ENCODE measurements at places on chromosomes 6 and 20.
A peak's percentile ranks its signal among the peaks of the same experiment; 100 is the strongest.

- no peak for DNase-seq
These were observed 27.7 kb downstream of the SNPH start for GRCh38 chr20:1293641-1294379.

DNA sequence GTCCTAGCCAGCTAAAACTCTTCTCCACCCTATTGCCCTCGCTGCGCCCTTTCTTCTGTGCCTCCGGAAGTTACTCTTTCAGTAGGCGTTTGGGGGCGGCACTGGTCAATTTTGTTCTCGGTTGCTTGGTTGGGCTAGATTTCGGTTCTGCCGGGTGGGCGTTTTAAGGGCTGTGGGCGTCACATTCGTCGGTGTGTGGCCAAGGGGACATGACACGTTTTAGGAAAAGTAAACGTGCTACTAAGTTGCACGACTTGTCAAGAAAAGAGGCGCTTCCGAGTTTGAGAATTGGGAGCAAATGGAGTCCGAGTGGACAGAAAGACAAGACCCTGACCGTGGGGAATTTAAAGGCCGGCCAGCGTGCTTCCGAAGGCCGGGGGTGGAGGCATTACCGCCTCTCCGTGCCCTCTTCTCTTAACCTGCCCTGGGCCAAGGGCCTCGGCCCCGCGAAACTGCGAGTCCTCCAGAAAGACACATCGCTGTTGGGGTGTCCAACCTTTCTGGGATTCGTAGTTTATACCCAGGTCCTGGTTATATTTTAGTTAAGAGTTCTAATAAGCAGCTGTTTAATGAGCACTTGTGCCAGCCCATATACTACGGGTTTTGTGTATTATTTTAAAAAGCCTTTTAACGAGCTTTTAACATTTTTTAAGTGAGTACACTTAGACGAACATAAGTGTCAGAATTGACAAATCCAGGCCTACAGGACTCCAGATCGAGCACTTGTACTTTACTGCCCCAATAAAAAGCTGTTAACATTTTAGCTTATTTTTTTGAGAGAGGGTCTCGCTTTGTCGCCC lies 664 bp upstream of the BAG6 start:
- DNase-seq: no peak

- DNase-seq: peak; percentile 57
These were observed 4.1 kb upstream of the PREX1 start for GRCh38 chr20:48831718-48832404.

- no peak for DNase-seq
These were observed 743.3 kb downstream of the CD109 start for GRCh38 chr6:74439123-74439811.

- no peak for DNase-seq
These were observed 407.6 kb downstream of the COL12A1 start for GRCh38 chr6:74798302-74798701.

DNA sequence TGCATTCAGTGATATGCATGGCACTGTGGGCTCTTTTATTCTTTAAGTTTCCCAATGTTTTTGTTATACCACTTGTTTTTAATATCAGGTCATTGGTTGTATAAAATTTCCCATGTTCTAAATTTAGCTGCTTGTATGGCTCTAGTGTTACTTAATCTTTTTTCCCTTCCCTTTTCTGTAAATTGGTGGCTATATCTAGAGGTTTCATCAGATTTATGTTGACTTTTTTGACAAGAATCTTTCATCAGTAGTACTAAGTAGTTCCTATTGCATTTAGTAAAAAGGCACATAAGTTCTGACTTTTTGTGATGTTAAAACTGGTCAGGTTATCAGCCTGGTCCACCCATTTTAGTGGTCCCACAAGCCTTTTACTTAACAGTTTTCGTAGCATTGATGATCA lies 51.1 kb downstream of the MMS22L start:
- no peak for DNase-seq

GRCh38 chr6:146305951-146306350 lies 237.7 kb upstream of the RAB32 start:
- DNase-seq: no peak

DNA sequence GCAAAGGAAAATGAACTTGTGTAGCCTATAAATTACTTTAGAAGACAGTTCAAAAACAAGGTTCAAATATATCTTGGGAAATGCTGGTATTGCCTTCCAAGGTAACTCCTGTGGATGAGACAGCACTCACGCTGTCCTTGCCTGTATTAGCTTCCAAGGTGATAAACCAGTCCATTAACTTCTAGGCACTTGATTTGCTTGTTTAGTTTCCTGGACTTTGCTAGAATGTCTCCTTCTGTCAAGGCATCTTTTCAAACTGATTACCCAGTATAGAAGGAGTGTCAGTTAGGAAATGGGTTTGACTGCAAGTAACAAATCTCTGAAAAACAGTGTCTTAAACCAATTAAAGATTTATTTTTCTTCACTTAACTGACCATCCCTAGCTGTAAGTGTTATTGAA lies 103.4 kb upstream of the SLC22A23 start:
- DNase-seq: no peak

DNA sequence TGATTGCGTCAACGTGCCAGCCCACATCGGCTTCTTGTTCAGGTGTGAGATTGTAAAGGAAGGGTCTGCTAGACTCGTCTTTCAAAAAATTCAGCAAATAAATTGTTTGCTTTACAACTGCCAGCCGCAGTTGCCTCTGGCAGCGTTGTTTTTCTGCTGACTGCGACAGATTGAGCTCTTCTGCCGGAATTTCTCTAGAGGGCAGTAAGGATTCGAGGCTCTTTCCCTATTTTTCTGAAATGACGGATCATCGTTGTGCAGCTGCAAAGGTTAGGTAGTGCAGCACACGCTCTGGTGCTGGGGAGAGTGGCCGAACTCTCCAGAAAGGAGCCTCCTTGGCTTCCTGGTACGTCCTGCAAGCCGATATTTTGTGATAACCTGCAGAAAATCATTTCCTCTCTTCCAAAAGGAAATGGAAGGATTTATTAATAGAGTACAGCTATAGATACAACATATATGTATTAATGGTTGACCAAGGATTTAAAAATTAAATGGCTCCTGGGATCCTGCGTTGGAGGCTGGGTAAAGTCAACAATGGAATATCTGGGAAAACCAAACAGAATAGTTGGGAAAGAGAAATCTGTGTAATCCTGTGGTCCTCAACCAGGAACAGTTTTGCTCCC lies 121.9 kb upstream of the ZFP64 start:
- no peak for DNase-seq

GRCh38 chr20:40635971-40636370 lies 53.1 kb downstream of the MAFB start:
- DNase-seq: no peak

DNA sequence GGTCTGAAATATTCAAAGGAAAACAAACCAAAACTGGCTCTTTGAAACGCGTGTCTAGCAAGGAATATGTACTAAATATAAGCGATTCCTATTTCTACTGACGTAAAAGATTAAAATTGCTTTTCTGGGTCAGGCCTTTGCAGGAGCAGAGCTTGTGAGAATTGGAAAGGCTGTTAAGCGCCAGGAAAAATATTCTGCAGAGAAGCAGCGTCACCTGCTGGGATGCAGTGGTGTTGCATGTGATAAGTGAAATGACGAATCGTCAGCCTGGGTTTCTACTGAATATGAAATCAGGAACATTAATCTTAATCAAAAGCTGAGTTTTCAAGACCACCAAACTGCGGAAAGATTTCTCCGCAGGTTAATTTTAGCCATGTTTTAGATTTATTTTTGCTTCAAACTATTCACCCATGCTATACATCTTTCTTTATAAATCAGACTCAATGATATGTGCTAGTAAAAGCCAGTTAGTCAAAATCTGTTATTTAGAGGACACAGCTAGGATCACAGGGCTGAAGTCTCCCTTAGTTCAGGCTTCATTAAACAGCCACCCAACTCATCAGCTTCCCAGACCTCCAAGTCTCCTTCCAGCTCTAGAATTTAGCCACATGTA lies 67.4 kb downstream of the ALDH8A1 start:
- peak; percentile 67 for DNase-seq

GRCh38 chr6:66555082-66555481 lies 848.1 kb upstream of the EYS start:
- no peak for DNase-seq

GRCh38 chr6:81561731-81562130 lies 190.8 kb downstream of the TENT5A start:
- DNase-seq: no peak

- no peak for DNase-seq
These were observed 308.7 kb downstream of the PKHD1 start for GRCh38 chr6:51778666-51779065.

GRCh38 chr6:14218519-14218800 lies 100.9 kb downstream of the CD83 start:
- DNase-seq: no peak

DNA sequence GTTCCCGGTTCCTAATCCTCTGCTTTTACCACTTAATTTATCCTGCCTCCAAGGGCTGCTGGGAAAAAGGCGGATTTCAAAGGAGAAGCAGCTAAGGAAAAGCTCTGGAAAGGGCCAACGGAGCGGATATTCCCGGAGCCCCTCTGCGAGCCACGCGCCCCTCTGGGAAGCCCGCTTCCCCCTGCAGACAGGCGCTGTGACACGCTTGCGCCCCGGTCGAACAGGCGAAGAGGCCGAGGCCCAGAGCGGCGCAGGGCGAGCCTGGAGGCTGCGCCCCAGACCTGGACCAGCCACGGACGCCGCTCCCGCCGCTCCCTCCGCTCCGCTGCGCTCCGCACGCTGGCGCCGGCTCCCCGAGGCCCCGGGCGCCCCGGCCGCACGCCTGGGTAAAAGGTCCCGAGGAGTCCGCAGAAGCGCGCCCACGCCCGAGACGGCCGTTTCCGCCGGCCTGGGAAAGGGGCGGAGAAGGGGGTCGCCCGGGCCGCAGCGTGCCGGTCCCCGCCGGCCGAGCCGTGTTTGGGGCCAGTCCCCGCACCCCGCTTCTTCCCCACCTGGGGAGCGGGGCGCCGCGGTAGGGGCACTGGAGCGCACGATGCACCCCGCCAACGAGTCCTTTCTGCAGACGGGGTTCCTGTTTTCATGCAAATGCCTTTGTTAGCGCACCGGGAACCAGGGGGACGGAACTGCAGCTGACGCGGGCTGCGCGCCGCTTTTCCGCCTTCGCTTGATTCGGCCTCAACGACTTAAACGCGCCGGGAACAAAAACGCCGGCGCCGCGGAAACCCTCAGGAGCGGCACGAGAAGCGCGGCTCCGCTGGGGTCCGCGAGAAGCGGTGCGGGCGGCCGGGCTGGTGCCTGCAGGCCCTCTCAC lies 91.9 kb upstream of the SIRPA start:
- DNase-seq: peak; percentile 9

- no peak for DNase-seq
These were observed 44.4 kb downstream of the MAP3K4 start for GRCh38 chr6:161035981-161036263.

GRCh38 chr20:31740208-31740607 lies 1.1 kb downstream of the TPX2 start:
- DNase-seq: peak; percentile 40

DNA sequence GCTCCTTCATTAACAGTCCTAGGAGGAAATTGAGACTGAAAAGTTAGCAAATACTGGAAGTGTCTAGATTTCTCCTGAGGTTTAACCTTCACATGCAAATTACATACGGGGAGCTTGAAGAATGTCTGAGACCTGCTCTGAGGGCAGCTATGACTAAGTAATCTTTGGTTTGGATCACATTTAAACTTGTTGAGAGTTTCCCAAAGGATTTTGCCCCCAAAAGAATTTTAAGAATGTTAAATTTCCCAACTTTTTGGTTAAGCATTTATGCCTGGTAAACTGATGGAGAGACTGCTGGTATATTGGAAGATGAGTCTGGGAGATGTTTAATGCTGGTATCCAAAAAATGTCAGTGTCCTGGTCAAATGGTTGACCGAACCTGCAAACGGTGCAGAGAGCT lies 97.0 kb downstream of the RREB1 start:
- DNase-seq: no peak

DNA sequence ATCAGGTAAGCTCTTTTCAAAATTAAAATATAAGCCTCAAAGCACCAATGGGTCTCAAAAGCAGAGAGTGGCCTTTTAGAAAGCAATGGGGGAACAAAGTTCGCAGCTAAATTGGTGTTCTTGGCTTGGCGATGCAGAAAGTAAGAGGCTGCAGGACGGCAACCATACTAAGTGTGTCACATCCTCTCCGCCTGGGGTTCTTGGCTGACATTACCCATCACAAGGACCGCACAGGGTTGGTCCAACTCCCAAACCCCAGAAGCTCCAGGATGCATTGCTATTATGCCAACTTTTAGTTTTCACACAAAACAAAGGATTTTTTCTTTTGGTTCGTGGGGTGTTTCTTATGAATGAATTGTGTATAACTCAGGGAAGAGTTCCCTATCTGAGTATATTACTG lies 124.8 kb downstream of the PRKN start:
- no peak for DNase-seq

DNA sequence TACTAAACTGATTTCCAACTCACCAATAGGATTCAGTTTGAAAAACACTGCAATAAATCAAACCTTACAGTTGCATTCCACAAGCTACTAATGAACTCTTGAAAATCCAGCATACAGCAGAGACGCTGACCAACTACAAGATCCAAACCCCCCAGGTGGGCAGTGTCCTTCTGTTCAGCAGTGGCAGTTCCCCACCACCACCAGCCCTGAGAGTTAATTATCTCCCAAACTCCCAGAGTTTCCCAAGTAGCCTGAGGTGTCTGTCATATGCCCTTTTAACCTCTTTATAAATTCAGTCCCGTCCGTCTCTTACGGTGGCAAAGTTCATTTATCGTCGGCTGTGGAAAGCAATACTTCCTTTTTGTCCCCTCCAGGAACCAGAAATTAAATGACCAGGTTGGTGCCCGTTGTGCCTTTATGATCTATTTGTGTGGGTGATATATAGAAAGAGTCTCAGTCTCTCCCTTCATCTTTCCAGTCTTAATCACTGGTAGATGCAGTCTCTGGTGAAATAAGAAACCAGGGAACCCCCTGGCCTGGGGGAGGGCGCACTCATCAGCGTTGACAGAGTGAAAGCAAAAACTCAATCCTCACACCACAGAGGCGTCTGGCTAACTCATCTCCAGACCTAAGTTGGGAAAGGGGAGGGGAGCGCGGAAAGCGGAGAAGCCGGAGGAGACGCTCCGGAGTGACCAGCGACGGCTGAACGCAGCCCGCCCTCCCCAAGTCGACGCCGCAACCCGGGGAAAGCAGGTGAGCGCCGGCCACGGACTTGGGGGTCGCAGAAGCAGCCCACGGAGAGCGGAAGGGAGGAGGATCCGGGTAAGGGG lies 717 bp downstream of the MRPL14 start:
- peak; percentile 33 for DNase-seq

GRCh38 chr6:43992126-43992663 lies 135.1 kb downstream of the MRPL14 start:
- DNase-seq: no peak

DNA sequence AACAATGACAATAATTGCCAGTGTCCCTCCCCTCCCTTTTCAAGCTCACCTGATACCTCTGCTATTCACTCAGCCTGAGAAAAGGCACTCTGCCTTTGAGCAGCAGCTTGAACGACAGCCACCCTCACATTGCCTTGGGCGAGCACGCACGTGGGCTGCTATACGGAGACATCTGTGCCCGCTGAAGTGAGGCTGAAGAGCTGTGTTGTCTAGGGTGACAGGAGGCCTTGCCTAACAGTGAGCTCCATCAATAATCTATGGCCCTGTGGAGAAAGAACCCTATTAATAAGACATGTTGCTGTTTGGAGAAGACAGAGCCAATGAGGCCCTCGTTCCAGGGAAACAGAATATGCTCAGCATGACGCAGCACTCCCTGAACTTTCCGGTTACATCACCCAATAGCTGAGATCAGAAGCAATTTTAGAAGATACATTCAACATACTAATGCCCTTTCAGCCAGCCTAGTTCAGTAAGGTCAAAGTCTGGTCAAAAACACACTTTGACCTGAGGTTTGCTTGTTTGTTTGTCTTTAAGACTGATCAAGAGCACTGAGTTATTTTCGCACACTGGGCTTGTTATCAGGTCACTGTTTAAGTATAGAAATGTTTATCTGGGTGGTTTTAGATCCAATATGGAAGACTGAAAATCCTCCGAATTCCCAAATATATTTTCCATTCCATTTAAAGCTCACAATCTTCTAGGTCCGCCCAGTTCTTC lies 30.6 kb downstream of the RBM24 start:
- no peak for DNase-seq

Data from hematopoietic multipotent progenitor cell treated with erythropoietin and hydrocortisone succinate and interleukin-3 and kit ligand, for 8 days (in vitro differentiated cells).